ENCODE measurements at places on chromosomes 1 and 21. TPM values are rescaled to one million over a fixed set of nuclear protein-coding genes. Genes with fewer than 3 reads are reported as not detected.

Gene TIE1
- total RNA-seq: not detected

Gene TCHHL1
- not detected for total RNA-seq

Gene COL8A2
- 0.08 TPM for total RNA-seq

Gene GUCA2B
- total RNA-seq: not detected

Gene CFAP57
- not detected for total RNA-seq

Gene KCNJ10
- total RNA-seq: not detected

Gene DNAJC28
- total RNA-seq: 0.22 TPM

Gene FCGR3B
- total RNA-seq: not detected

Gene TSPAN2
- total RNA-seq: 0.43 TPM

Gene LCE6A
- not detected for total RNA-seq

Gene DENND1B
- total RNA-seq: 19.6 TPM

Gene RGS4
- total RNA-seq: not detected

Gene TPTE
- not detected for total RNA-seq

Gene DDOST
- total RNA-seq: 97.5 TPM

Gene B3GALT2
- total RNA-seq: 0.24 TPM

Gene GIPC2
- total RNA-seq: not detected

Gene NASP
- 112 TPM for total RNA-seq

Gene LCE1C
- not detected for total RNA-seq

Gene CDK18
- total RNA-seq: 4.0 TPM

Gene KIRREL1
- not detected for total RNA-seq

Gene SPRR2F
- not detected for total RNA-seq
